ENCODE measurements at places on chromosomes 2 and 18.

- no peak for DNase-seq
Observed at GRCh38 chr2:15858466-15858865, 81.9 kb upstream of the MYCN start.

GRCh38 chr2:1319393-1319792 lies 93.9 kb upstream of the TPO start:
- DNase-seq = no peak

GRCh38 chr2:205366336-205367060 lies 315.8 kb upstream of the NRP2 start:
- no peak for DNase-seq

GRCh38 chr2:221554769-221555493 lies 17.2 kb downstream of the EPHA4 start:
- no peak for DNase-seq

GRCh38 chr18:48468151-48468550 lies 59.0 kb upstream of the ZBTB7C start:
- DNase-seq = no peak

DNA sequence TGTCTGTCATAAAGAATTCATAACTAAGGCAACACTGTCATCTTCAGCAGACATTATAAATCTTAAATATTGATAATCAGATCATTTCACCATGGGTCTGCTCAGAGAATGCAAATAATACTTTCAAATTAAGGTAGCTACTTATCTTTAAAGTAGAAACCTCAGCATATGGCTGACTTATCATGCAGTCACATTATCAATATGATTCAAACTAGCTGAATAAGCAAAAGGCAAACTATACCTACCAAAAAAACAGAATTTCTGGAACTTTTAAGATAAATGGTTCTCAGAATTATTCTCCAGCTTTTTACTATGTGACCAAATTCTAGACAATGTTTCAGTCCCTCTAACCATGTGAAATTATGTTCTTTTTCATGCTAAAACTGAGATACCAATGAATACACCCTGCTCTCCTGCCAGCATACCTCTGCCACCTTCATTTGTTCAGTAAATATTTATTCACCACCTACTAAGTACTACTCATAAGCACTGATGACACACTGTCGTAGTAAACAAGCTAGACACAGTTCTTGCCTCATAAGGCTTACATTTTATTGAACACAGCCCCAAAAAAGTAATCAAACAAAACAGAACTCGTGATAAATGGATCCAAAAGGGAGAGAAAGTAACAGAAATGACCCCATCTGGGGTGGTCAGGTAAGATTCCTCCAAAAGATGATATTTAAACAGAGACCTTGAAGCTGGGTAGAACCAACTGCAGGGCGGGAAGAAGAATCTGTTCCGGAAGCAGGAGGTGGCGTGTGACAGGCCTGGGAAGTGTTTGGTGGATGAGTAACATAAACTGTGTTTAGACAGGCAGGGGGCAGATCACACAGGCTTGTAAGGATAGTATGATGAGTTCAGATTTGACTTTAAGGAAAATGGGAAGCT lies 17.7 kb downstream of the SPIRE1 start:
- no peak for DNase-seq

DNA sequence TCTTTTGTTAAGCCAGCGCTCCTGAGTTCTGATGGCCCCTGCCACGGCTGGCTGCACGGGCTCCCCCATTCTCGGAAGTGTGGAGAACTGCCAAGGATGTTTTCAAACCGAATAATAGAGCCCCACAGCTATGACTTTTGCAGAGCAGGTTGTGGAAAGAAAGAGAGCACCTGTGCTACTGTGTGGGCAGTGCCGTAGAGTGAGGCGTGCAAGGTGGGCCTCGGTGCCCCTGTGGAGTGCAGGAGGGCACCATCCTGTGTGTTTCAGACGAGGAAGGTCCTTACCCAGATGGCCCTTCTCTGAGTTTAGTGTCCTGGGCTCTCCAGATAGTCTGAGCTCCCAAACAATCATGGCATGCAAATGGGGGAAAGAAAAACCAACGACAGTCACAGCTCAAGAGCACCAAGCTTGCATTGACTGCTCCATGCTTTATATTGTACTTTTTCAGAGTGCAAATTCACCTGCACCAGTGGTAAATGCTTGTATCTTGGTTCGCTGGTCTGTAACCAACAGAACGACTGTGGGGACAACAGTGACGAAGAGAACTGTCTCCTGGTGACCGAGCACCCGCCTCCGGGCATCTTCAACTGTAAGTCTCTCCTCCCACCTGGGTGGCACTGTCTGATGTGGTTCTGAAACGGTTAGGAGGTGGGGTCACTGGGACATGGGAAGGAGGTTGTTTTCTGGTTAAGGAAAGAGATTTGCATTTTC lies 219.4 kb downstream of the LDLRAD4 start:
- peak; percentile 7 for DNase-seq

DNA sequence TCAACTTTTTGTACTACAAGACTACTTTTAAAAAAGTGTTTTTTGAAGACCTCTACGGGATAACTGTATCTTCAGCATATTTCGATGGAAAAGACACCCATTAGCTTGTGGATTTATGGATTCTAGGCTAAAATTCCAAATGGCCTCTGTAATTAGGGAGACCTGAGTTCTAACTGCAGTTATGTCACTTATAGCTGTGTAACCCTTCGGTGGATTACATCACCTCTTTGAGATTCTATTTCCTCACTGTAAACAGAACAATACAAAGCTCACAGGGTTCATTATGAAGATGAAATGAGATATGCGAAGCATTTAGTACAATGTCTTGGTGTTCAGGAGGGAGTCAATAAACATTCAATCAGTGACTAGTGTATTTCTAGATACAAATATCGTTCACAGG lies 24.2 kb downstream of the LMAN2L start:
- no peak for DNase-seq

DNA sequence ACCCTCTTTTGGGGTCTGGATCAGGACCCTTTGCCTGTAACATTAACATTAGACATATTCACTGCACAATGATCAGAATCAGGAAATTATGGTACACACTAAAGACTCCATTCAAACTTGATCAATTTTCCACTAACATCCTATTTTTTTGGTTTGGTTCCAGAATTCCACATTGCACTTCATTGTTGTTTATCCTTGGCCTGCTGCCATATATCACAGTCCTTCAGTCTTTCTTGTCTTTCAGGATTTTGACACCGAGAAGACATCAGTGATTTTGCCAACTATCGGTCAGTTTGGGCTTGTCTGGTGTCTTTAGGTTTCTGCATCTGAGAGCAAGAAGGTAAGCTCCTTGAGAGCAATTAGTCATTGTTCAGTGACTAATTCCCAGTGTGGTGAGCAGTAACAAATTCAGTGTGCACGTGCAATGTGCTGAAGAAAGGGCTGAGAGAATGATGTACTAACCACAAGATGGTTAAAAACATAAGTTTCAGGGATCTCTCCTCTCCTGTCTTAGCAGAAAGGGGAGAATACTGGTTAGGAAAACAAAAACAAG lies 23.5 kb downstream of the MARCHF4 start:
- DNase-seq = no peak

DNA sequence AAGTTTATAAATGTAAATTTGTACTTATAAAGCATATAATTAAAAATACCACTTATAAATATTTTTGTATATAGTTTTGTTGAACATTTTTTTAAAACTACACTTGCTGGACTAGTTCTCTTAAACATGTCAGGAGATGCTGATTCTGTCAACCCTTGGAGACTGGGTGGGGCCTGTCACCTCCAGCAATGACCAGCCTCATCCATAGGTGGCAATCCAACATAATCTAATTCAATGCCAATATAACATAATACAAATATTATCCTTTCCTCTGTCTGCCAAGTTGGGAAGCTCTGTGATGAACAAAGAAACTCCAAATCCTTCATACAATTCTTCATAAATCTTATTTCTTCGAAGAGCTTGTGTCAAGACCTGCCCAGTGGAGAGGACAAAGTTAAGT lies 140.4 kb downstream of the RBMS1 start:
- DNase-seq = no peak

GRCh38 chr2:98458667-98459380 lies 14.2 kb downstream of the INPP4A start:
- no peak for DNase-seq

DNA sequence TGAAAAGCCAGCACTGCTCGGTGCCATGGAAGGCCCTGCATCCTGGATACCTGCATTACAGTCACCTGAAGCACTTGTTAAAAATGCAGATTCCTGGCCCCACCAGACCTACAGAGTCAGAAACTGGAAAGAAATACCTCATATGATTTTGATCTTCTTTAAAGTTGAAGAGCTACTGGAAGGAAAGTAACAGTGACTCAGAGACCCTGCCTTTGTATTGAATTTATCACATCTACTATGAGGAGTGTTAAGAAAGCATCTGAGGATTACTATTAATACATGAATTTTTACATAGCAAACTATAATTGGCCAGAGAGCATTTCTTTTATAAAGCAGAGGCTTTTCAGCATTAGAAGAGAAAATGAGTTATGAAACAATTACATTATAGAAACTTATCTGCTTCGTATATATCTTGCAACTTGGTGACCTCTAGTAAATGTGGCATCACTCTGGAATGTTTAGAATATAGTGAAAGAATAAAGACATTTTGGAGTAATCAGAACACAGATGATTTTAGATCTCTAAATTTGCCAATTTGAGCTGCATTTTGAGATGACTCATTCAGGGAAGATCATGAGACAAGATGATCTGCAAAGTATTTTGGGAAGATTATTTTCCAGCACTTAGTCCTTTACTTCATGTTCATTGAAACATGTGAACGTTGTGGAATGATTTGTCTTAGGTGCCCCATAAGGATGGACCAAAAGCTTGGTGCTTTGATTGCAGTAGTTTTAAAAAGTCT lies 12.2 kb downstream of the PTPRM start:
- no peak for DNase-seq

DNA sequence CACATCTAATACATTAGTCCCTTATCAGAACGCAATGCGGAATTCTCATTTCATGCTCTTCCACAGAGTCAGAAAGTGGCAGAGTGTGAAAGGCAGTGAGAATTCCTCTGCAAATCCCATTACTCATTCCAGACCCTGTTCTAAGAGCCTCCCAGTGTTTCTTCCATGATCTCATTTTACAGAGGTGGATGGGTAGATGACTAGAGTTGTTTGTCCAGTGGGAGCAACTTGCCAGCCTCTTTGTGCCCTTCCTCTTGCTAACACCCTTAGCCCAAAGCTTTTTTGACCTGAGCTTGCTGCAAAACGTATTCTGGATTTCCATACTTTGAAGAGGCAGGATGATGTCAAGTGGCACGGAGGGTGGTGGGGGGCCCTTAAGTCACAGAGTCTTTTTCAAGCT lies 467.7 kb upstream of the RGPD4 start:
- DNase-seq = no peak

DNA sequence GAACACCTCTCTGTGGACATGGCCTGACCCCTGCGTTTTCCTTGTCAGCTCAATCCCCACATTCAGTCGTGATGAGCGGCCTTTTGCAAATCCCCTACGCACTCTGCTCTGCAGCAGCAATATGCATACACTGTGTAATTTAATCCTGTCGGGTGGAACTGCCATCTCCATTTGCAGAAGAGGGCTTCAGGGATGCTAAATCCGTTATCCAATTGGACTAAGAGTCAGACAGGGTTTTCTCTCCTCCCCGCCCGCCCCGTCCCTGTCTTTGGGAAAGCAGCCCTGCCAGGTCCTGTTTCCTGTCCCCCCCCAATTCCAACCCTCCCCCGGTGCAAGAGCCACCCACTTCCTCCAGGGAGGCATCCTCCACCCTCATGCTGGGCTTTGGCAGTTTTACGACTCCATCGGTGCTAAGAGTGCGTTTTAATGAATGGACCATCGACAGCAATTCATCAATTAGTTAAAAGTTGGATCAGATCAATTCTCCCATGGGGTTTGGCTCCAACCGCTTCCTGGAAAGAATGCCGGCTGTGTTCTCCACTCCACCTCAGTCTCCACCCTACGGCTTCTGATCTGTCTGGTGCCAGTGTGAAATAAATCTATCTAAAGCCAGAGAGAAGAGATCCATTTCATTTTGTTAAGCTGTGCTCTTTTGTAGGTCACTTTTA lies 53.5 kb upstream of the ASAP2 start:
- no peak for DNase-seq

- no peak for DNase-seq
Observed at GRCh38 chr2:175154661-175155082, 13.3 kb downstream of the ATF2 start.

DNA sequence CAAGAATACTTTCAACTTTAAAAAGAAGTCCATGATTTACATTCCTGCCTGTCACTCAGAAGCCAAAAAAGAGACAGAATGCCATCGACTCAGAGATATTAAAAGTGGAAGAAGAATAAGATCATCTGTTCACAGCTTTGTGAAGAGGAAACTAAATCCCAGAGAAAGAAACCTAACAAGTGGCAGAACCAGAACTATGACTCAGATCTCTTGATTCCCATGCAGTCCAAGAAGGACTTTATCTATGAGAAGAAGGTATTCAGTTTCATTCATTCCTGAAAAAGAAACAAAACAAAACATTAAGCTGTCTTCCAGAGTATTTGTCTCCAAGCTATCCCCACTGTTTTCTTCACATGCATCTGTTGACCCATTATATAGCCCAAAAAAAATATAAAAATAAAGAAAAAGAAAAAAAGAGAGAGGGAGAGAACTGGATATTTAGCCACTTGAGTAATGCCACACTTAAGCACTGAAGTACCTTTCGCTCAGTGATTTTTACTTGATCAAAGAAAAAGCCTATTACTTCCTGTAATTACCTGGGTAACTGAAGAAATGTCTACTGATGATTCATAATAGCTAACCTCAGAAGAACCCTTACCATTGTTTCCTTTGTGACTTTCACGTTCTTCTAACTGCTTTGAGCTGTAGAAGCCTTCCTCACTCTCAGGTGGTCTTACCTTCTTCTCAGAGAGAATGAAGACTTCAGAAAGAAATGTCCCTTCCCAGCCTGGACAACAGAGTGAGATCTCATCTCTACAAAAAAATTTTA lies 17.7 kb upstream of the AKAIN1 start:
- no peak for DNase-seq

DNA sequence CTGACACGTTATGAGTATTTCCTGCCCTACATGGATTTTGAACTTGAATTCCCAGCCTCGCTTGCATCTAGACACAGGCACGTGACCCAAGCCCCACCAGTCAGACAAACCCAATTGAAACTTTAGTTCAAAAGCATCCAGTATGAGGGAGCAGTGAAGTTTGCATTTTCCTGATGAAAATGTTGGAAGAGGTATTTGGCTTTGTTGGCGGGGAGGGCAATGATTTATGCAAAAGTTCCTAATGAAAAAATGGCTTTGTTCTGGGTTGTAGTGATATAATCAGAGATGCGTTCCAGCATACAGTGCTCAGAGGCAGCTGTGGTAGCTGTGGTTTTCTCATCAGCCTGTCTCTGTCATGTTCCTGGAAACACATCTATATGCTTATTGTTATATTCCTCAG lies 36.8 kb upstream of the CPS1 start:
- DNase-seq = no peak

- no peak for DNase-seq
Observed at GRCh38 chr2:105142239-105142638, 99.3 kb upstream of the GPR45 start.
